ENCODE measurements at places on chromosomes 1 and 21.

GRCh38 chr1:47761974-47762373 is 235.2 kb downstream of the TRABD2B start:
- DNase-seq: no peak

GRCh38 chr1:162256287-162256686 is 120.4 kb downstream of the SPATA46 start:
- no peak for DNase-seq

GRCh38 chr1:9278585-9279153 is 14.0 kb upstream of the SPSB1 start:
- DNase-seq: no peak

DNA sequence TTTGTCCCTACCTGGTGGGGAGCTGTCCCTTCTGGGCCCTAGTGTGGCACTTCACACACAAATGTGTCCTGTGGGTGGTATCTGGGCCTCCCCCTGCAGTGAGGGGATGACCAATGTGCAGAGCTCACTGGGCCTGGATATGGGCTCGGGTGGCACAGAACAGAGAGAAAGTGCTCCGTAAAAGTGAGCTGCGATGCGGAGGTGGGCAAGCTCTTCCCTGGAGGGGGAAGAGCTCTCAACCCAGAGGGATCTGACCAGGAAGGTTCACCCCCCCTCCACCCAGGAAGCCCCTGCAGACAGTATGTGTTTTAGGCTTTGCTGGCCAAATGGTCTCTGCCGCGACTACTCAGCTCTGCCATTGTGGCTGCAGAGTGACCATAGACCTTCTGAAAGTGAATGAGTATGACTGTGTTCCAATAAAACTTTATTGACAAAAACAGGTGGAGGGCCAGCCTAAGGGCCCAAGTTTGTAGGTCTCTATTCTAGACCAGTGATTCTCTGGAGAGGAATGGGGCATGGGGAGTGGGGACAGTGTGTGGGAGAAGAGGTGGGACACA is 8.6 kb upstream of the ITGB2 start:
- DNase-seq: peak; percentile 6

GRCh38 chr21:44862869-44863685 is 10.4 kb downstream of the PTTG1IP start:
- no peak for DNase-seq

GRCh38 chr1:63277195-63278192 is 44.9 kb upstream of the FOXD3 start:
- no peak for DNase-seq

GRCh38 chr1:40384413-40384762 is 10.9 kb downstream of the SMAP2 start:
- no peak for DNase-seq

DNA sequence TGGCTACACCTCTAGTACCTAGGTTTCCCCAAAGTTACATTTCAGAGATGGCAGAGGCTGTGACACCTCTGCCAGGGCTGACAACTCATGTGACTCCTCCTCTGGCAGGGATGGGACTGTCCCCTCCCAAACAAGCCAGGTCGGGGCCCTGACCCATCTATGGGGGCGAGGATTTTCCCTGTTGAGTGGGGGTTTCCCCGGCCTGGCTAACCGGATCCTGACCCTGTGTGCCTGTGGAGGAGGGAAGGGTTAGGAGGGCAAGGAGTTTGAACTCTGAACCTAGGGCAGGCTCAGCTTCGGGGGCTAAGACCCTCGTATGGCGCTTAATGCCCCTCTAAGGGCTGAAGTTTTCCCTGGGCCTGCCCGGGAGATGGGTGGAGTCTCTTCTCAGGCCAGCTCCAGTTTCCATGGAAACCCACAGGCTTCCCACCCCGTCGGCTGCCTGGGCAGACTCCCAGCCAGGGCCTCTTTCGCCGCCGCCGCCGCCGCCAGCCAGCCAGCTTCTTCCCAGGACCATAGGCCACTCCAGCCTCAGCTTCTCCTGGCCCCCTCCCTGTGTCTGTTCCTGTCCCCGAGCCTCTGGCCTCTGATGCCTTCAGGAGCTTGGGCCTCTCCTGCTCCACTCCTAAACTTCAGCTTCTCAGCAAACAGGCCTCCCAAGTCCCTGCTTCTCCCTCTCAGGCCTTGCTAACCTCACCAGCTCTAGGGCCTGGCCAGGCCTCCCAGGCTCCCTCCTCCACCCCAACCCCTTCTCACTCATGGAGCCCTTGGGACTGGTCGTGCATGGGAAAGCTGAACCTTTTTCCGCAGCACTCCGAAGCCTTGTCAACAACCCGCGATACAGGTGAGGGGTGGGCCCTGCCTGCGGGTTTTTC is at the start of gene BTBD19:
TSS of gene BTBD19 (plus strand) at position 461 of the 875 bp plus-strand sequence. CDS start at position 759, 298 bp downstream.
- peak; percentile 95 for DNase-seq

- DNase-seq: peak; percentile 31
Measured at GRCh38 chr1:22832414-22832786, 121.8 kb downstream of the EPHB2 start.

GRCh38 chr1:23895082-23895481 is 18.1 kb downstream of the CNR2 start:
- DNase-seq: no peak

- no peak for DNase-seq
Measured at GRCh38 chr1:156691191-156691590, 14.0 kb upstream of the NES start.

- no peak for DNase-seq
Measured at GRCh38 chr1:92480200-92480812, 6.4 kb downstream of the GFI1 start.

GRCh38 chr1:165543532-165544438 is at the start of gene LRRC52:
LRRC52 (plus strand) TSS chr1:165544000; CDS start chr1:165544297, 297 bp downstream.
- DNase-seq: no peak

DNA sequence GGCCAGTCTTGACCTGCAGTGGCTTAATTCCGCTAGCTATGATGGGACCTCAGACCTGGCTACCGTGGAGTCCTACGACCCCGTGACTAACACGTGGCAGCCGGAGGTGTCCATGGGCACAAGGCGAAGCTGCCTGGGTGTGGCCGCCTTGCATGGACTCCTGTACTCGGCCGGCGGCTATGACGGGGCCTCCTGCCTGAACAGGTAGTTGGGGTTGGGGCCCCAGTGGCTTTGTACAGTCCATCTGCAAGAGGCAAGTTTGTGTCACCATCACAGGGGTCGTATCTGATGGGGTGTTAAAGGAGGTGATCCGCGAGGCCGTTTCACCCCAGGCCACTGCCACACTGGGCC is 2.9 kb downstream of the KLHL17 start:
- no peak for DNase-seq

DNA sequence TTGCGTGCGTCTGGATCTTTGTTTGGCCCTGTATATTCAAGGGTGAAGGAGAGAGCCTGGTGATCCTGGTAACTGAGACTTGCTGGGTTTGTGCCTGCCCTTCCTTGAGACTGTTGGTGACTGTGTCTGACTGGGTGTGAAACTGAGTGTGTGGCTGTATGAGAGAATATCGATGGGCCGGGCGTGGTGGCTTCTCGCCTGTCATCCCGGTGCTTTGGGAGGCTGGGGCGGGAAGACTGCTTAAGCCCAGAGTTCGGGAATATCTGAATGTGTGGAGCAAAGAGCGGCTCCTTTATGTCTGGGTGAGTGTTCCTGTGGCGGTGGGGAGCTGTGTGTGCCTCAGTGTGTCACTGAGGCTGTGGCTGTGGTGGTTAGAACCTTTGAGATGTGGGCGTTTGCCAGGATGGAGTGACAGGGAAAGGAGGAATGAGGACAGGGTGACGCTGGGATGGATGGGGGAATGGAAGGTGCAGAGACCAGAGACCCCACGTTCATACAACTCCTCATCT is 2.7 kb upstream of the MARCKSL1 start:
- no peak for DNase-seq

DNA sequence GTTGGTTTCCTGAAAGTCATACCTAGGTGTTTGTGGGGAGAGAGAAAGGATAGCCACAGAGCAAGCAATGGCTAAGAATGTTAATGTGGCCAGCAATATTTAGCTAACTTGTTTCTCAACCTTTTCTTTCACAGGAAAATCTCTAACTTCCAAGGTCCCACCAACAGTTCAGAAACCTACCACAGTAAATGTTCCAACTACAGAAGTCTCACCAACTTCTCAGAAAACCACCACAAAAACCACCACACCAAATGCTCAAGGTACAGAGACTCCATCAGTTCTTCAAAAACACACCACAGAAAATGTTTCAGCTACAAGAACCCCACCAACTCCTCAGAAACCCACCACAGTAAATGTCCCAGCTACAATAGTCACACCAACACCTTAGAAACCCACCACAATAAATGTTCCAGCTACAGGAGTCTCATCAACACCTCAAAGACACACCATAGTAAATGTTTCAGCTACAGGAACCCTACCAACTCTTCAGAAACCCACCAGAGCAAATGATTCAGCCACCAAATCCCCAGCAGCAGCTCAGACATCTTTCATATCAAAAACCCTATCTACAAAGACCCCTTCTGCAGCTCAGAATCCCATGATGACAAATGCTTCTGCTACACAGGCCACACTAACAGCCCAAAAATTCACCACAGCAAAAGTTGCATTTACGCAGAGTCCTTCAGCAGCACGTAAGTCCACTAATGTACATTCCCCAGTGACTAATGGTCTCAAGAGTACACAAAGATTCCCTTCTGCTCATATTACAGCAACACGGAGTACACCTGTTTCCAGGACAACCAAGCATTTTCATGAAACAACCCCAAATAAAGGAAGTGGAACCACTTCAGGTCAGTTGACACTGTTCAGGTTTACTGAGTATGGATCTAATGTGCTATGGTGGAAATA is 15.3 kb downstream of the CD55 start:
- no peak for DNase-seq

- no peak for DNase-seq
Measured at GRCh38 chr1:35210321-35211119, 17.6 kb upstream of the SFPQ start.

DNA sequence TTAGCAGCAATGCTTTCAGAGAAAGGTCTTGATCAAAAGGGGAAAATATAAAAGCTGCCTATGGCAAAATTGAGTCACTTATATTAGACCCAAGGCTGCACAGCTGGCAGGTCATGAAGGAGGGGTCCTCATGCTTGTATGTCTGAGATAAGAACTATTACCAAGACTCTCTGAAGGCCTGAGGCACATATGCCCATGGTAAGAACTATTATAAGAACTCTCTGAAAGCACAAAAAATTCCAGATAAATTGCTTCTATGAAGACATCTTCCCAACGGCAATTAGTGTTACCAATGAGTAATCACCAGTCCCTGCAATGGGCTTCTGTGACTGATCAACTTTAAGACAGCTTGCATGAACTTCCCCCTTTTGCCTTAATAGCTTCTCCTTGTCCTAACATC is 42.8 kb upstream of the LRIF1 start:
- no peak for DNase-seq

- DNase-seq: no peak
Measured at GRCh38 chr1:183048087-183049085, 25.2 kb downstream of the LAMC1 start.

DNA sequence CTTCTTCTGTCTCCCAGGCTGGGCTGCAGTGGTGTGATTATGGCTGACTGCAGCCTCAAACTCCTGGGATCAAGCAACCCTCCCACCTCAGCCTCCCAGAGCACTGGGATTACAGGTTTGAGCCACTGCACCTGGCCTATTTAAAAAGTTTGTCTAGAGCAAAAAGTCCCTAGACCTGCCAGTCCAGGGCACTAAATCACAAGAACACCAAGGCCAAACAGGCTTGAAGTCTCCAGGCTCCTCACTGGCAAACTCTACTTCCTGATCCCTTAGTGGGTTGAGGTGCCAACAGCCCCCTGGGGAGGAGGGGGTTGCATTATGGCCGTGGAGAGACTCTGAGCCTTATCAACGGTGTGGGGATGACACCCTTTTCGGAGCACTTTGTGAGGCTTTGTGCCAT is 76.0 kb downstream of the CLIC6 start:
- no peak for DNase-seq

- peak; percentile 48 for DNase-seq
Measured at GRCh38 chr1:204359474-204360255, at the start of gene PLEKHA6. PLEKHA6 (minus strand) TSS chr1:204359929; CDS start chr1:204273727, 86,202 bp downstream.

DNA sequence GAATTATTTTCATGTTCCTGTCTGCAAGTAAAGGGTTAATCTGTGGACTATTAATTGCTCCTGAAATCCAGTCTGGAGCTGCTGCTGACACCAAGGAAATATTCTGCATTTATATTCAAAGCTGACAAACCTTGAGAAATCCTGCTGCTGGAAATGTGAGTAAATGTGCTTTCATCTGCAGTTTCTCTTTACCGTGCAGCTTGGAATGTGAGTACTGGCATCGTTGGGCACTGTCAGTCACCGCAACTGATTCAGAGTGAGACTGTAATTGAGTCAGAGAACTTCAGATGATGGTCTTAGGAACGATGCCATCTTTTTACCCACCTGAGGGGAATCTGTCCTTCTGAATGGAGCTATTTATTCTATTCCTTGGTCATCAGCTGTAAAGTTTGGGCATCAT is 420.6 kb downstream of the SIPA1L2 start:
- DNase-seq: no peak

- DNase-seq: no peak
Measured at GRCh38 chr1:10316752-10317151, 82.1 kb upstream of the PGD start.

DNA sequence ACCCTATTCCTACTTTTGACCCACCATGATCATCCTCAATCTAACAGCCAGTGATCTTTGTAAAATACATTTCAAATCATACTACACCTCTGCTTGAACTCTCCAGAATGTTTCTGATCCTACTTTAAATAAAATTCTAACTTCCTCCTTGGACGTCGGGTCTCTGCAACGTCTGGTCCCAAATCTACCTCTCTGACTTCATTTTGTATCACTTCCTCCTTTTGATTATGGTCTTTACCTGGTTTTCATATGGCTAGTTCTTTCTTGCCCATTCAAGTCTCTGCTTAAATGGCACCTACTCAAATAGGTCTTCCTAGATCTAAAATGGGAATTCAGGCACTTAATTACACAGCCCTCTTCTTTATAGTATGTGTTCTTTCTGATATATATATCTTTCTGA is 18.2 kb downstream of the PLPPR4 start:
- DNase-seq: no peak

DNA sequence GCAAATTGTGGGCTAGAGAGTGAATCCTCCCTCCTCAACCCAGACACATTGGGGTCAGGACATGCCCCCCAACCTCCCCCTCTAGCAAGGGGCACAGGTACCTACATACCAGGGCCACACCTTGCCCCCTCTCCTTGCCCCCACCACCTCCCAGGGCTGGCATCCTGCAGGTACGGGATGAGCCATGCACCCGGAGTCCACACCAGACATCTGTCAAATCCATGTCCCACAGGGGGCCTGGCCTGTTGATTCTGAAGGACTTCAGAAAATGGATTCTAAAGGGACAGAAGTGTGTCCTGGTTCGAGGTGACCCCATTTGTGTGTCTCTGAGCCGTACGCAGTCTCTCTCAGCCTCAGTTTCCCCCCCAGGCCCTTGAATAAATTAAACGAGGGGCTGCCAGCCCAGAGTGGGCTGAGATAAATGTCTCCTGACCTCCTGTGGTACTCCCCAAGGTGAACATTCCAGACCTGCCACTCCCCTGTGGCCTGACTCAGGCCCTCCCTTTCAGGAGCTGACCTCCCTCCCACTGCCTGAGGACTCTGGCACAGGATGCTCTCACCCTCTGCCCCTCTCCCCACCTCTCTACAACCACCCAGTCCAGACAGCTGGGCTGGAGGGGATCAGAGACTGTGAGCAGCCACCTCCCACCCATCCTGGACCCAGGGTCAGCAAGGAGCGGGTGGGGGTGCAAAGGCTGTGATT is 94.5 kb downstream of the EPHB2 start:
- no peak for DNase-seq

All from fibroblast of pulmonary artery (primary cell).